G401 (cell line): ENCODE measurements at places on chromosomes 7 and 10. TPM values are rescaled to one million over a fixed set of nuclear protein-coding genes. Genes with fewer than 3 reads are reported as not detected.

- no peak for DNase-seq
These were observed 34.2 kb upstream of the EPC1 start for GRCh38 chr10:32381165-32381564.

The GJD4 gene
- total RNA-seq, result not detected in 2 replicates

GRCh38 chr7:101108961-101109360 is 17.9 kb upstream of the SERPINE1 start:
- DNase-seq, result no peak

GRCh38 chr7:142133731-142134148 is 22.2 kb downstream of the MGAM2 start:
- DNase-seq, result no peak

The CPA4 gene
- not detected in 2 replicates for total RNA-seq

- DNase-seq, result no peak
These were observed 142.1 kb downstream of the HGF start for GRCh38 chr7:81627536-81628287.

GRCh38 chr10:126561921-126562680 is 108.4 kb downstream of the C10orf90 start:
- no peak for DNase-seq

The ANKRD1 gene
- total RNA-seq, result 2.3 TPM in 2 replicates

GRCh38 chr10:116769791-116770190 is 27.4 kb upstream of the HSPA12A start:
- DNase-seq, result no peak

GRCh38 chr7:126818393-126819196 is 434.1 kb downstream of the GRM8 start:
- DNase-seq, result no peak

- DNase-seq, result no peak
These were observed 35.6 kb downstream of the VPS41 start for GRCh38 chr7:38873433-38873832.

DNA sequence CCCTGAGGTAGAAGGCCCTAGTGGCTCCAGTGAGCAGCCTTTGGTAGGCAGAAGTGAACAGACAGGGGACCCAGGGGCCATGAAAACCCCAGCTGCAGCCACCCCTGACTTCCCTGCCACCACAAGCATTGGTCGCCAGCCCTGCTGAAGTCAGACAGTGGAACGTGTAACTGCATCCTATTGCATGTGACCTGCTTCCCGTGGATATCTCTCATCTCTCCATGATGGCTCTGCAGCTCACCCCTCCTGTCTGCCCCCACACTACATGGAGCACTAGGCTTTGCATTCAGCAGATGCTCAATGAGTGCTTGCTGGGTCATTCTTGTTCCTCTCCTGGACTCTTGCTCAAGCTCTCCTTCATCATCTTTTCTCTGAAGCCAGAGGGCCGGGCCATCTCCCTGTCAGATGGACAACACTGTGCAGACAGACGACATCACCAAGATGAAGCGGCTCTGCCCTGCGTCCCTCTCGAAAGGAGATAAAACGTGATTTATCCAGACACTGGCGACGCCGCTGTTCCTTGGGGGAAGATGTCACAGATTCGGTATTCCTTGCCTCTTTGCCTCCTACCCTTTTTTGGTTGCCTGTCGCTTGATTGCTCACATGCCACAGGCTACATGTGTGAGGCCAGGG is 117.5 kb downstream of the SH3PXD2A start:
- DNase-seq, result no peak

DNA sequence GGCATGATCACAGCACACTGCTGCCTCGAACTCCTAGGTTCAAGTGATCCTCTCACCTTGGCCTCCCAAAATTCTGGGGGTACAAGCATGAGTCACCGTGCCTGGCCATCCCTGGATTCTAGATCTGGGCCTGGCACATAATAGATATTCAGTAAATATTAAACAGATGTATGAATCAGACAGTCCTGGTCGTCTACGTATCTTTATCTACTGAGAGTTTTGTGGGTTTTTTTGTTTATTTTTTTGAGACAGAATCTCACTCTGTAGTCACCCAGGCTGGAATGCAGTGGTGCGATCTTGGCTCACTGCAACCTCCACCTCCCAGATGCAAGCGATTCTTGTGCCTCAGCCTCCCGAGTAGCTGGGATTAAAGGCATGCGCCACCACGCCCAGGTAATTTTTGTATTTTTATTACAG is 24.3 kb upstream of the ITGB1 start:
- no peak for DNase-seq

DNA sequence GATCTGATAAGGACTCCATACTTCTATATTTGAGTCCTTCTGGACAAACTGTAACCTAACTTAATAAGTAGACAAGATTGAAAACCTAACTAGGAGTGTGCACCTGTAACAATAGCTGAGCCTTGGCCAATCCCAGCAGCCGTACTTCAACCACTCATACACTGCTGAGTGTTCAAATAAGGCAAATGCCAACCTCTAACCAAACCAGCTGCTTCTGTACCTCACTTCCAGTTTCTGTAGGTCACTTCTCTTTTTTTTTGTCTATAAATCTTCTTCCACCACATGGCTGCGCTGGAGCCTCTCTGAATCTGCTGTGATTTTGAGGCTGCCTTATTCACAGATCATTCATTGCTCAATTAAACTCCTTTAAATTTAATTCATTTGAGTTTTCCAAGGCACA is 753.2 kb downstream of the DNAJB9 start:
- no peak for DNase-seq

The SLC26A5 gene
- total RNA-seq, result not detected in 2 replicates

- DNase-seq, result no peak
These were observed 15.8 kb downstream of the PLAC9 start for GRCh38 chr10:80148166-80148805.

GRCh38 chr7:37441816-37442215 is 6.8 kb downstream of the ELMO1 start:
- DNase-seq, result no peak

- no peak for DNase-seq
These were observed 10.3 kb downstream of the TECPR1 start for GRCh38 chr7:98241674-98242241.

DNA sequence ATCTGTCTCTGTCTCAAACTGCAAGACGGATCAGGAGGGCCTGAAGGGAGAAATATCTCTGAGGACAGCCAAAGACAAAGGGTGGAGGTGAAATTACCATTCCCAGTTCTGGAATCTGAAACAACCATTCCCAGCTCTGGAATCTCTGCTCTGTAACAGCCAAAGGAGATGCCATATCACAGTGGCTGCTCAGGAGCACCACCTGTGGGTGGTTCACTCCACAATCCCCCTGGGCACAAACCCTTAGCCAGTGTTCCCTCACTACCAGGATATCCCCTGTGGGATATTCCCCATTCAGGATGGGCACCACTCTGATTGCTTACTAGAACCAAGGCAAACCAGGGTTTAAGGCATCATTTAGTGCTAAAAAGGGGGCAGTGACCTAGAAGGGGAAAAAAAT is 199.0 kb downstream of the HTR7 start:
- DNase-seq, result no peak

The CHAT gene
- not detected in 2 replicates for total RNA-seq

GRCh38 chr10:96259150-96259549 is 12.2 kb downstream of the BLNK start:
- DNase-seq, result no peak

The CYP3A5 gene
- total RNA-seq, result not detected in 2 replicates

The TRA2A gene
- total RNA-seq, result 10.3 and 17.0 TPM in 2 replicates

DNA sequence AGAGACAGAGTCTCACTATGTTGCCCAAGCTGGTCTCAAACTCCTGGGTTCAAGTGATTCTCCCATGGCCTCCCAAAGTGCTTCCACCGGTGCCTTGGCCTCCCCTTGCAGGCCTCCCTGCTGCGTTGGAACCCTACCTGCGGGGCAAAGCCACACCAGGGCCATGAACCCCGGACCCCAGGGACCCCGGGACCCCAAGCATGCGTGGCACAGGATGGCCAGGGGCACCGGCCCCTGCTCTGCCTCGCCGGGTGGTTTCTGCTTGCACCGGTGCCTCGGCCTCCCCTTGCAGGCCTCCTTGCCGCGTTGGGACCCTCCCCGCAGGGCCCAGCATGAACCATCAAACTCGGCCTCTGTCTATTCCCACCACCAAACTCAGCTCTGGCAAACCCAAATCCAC is 301.0 kb upstream of the NPVF start:
- DNase-seq, result no peak

DNA sequence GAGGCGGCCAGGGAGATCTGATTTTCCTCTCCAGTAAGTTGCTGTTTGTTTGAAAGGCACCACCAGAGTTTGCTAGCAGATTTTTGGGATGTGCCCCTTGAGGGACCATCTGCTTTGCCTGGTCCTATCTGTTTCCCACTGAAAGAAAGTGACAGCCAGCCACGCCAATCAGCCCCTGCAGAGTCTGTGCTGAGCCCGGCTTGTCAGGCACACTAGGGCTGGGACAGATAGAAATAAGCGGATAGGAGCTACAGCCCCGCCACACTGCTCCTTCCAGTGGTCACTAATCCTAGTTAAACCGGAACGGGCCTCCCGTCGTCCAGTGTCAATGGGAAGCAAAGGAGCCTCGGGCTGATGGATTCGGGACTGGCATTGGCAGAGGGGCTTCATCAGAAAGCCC is 161.9 kb upstream of the PRR15 start:
- peak; percentile 59 for DNase-seq

The SFTPA1 gene
- total RNA-seq, result not detected in 2 replicates

- no peak for DNase-seq
These were observed 72.5 kb downstream of the CHRM2 start for GRCh38 chr7:136940917-136941316.

GRCh38 chr10:89515031-89515841 is 20.2 kb downstream of the SLC16A12 start:
- no peak for DNase-seq

DNA sequence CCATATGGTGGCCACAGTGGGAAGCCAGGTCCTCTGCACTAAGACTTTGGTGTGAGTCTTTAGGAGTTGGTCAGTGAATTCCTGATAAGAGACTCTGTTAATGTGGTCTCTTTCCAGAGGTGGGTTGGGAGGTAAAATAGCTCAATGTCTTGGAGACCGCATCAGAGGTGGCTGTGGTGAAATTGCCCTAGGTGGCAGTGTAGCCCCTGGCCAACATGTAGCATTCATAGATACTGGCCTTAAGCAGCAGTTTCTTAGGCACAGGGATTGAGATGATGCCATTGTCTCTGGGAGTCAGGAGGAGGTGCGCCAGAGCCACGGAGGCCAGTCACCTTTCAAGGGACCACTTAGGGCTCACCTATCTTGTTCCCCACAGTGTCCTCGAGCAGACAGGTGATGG is 202.8 kb downstream of the CREB5 start:
- no peak for DNase-seq

The PURB gene
- 11.1 and 13.1 TPM in 2 replicates for total RNA-seq

DNA sequence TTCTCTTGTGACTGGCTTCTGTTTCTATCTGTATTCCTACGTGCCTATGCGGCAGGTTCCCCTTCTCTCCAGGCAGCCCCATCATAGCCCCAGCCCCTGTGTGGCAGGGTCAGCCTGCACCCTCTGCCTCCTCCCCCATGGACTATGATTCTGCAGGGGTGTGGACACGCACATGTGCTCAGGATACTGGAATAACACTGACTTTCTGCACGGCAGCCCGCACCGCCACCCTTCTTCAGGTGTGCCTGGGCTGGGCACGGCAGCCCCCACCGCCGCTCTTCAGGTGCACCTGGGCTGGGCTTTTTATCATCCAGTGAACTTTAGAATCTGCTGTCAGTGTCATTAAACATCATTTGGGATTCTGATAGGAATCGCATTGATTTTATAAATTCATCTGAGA is 202.6 kb upstream of the PPP2R2D start:
- no peak for DNase-seq

The SNX10 gene
- 32.3 and 34.1 TPM in 2 replicates for total RNA-seq

The CADPS2 gene
- total RNA-seq, result 0.25 and 0.31 TPM in 2 replicates

DNA sequence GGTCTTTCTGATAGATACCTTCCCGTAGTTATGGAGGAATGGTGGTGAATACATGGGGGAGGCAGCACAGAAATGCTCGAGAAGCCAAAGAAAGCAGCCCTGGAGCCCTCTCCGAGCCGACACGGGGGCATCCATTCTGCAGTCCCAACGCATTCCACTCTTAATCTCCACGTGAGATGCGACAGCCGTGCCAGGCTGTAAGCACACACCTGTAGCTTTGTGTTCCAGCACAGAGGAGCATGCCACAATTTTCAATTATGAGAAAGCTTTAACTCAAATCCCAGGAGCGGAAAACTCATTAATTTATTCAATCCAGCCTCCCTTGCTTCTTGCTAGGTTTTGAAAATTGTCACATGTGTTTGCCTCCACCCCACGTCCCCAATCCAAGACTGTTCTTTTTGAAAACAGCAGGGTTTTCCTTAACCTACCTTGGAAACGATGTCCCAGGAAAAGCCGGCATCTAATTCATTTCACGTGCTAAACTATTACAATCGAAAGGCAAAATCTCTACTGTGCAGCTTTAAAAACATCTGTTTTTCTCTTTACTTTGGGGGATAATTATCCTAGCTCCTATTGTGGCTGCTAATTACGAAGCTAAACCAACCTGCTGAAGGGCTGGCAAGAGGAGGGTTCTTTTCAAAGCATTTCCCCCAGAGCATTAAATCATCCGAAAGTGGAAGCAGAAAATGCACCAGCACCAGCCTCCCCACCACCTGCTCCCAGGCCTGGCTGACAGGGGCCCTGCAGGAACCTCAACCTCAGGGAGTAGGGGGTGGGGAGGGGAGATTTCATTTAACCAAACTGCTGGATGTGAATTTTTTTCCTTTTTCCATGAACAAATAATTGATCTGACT is 56.0 kb upstream of the CHST15 start:
- no peak for DNase-seq

- no peak for DNase-seq
These were observed 562.3 kb upstream of the COBL start for GRCh38 chr7:51878865-51879264.

DNA sequence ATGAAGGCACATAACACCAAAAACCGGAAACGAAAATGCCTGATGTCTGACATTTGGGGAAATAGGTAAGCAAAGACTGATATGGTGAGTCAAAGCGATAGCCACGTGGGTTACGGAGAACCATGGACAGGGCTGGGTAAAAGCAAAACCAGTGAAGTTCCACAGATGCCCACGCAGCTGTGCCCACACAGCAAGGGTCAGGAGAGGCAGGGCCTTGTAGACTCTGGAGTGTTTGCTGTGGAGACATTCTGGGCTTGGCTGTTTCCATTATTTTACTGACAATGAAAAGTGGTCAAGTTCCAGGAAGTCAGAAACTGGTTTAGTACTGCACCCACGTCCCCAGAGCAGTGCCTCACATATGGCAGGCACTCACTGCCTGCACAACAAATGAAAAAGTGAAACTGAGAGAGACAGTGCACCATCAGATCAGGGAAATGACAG is 148.7 kb downstream of the ZMYND11 start:
- DNase-seq, result no peak
